Left cardiac atrium (tissue), 4 donors: ENCODE measurements at places on chromosomes 13 and 19. TPM values are rescaled to one million over a fixed set of nuclear protein-coding genes. Genes with fewer than 3 reads are reported as not detected.

TEX29 gene
- total RNA-seq, result not detected

GRCh38 chr19:42114412-42114811 lies 17.8 kb downstream of the POU2F2 start:
- DNase-seq, result no peak

ZNF562 gene
- total RNA-seq, result 21.8 TPM

ZNF416 gene
- 4.6 TPM for total RNA-seq

DNA sequence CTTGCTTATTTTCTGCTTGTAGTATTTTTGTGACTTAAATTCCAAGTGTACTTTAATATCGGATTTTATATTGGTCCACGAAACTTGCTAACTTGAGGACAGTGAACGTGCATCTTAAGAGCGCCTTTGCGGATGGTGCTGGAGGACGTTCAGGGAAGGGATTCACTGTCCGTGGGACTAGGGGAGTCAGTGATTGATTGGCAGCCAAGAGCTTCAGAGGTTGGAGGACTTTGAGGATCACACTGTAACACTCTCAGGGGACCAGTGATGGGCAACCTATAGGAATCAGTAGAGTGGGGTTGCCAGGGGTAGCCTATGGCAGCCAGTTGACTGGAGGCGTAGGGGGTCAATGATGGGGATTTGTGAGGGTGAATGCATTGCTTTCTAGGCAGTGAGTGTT lies 516 bp downstream of the ZNF175 start:
- DNase-seq, result no peak

LRRC4B gene
- 2.9 TPM for total RNA-seq

- DNase-seq, result no peak
Measured at GRCh38 chr13:20706661-20707060, 3.2 kb downstream of the IL17D start.

GRCh38 chr13:41588899-41589298 lies 131.5 kb downstream of the RGCC start:
- no peak for DNase-seq

DNA sequence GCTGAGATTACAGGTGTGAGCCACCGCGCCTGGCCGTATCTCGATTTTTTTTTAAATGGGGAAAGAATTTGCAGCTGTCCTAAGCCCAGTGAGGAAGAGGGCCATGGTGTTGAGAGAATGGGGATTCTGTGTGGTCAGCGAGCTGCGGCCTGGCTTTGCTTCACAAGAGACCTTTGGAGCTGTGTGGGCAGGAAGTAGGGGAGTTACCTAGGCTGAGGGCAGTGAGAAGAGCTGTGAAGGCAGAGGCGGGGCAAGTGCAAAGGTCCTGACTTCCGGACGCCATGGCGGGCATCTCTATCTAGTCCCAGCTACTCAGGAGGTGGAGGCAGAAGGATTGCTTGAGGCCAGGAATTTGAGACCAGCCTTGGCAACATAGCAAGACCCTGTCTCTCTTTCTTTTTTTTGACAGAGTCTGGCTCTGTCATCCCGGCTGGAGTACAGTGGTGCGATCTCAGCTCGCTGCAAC lies 4.9 kb downstream of the AP2A1 start:
- DNase-seq, result no peak

DNA sequence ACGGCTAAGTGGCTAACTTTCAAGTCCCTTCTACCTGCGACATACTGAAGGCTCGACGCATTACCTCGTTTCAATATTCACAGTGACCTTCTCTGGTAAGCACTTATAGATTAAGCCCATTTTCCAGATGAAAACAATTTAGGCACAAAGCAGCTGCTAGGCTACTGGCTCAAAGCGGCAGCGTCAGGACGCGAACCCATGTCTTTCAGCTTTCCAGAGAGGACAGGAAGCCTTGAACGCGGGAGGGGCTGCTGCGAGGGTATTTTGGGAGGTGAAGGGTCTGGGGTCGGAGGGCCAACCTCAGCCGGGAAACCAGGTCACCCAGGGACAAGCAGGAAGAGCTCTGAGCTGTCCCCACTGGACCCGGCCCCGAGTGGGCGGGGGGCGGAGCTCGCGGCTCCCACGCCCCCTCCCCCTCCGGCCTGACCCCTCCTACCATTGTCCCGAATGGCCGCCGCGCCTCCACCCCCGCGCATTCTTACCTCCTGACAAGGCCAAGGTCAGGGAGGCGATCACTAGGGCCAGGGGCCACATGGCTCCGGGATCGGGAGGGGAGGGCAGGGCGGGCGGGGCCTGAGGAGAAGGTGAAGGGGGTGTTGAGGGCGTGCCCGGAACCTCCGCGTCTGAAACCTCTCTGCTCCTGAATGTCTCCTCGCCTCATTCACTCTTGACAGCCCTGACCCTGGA lies at the start of gene KLK13:
Gene KLK13, minus strand, starts transcription at position 559 of the 687 bp plus-strand sequence. Its CDS starts 25 bp downstream, at position 534.
- DNase-seq, result peak; percentile 50

DNA sequence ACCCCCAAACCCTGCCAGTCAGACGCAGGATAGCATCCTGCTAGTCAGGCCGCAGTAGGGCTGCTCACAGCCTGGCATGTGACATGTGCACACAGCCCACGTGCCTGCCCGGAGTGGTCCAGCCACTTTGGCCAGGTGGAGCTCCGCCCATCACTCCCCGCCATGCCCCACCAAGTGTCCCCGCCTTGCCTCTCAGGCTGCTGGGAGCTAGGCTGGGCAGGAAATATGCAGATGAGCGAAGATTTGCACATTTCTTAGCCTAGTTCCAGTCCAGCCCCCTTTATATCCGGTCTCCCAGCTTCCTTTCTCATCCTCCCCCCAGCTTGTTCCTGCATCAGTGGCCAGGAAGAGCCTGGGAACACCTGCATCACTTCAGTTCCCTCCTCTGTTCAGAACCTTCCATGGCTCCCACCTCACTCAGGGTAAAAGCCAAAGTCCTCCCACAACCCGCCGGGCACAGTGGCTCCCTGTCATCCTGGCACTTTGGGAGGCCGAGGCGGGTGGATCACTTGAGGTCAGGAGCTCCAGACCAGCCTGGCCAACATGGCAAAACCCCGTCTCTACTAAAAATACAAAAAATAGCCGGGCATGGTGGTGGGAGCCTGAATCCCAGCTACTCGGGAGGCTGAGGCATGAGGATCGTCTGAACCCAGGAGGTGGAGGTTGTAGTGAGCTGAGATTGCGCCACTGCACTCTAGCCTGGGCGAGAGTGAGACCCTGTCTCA lies 2.3 kb upstream of the DOCK6 start:
- peak; percentile 73 for DNase-seq

DNA sequence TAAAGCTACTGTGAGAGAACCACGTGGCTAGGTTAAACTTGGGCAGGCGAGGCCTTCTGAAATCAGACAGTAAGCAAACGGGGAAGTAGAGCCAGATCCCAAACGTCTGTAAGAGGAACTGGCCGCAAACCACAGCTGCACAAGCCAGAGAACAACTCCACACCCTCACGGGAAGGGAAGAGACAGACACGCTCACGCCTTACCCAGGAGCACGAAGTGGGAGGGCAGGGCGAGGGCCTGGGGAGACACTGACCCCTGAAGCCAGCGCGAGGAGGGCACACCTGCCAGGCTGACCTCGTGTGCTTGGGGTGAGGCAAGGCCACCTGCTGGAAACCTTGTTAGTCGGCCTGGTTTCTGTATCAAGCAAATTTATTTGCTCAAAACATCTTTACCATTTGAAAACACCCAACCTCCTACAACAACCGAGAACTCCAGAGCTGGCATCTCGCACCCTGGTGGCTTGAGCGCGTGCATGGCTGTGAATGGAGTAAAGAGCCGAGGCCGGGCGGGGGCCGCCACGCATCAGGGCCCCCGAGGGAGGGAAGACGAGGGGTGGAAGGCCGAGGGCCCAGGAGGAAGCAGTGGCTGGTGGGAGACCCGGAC lies 7.3 kb downstream of the POLR2E start:
- DNase-seq, result no peak

DNA sequence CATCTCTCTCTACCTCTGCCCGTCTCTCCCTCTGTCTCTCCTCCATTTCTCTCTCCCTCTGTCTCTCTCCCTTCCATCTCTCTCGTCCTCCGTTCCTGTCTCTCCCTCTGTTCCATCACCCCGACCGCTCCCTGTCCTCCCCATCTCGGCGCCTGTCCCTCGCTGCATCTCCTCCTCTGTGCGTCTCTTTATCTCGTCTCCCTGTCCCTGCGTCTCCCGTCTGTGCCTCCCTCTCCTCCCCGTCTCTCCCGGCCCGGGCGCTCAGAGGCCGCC lies 4.6 kb downstream of the GRIN2D start:
- no peak for DNase-seq

SSBP4 gene
- 49.3 TPM for total RNA-seq

GRCh38 chr13:37100731-37101130 lies 4.7 kb downstream of the CSNK1A1L start:
- no peak for DNase-seq

DNA sequence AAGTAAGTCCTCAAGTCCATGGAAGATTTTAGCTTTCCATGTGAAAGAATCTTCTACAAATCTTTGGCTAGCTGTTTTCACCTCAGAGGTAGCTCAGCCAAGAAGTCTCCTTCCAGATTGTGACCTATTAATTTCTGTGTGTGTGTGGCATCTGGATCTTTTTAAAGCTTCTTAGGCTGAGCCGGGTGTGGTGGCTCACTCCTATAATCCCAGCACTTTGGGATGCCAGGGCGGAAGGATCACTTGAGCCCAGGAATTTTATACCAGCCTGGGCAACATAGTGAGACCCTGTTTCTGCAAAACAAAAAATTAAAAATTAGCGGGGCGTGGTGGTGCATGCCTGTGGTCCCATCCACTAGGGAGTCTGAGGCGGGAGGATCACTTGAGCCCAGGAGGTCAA lies 13.4 kb upstream of the SLC44A2 start:
- no peak for DNase-seq

SLITRK6 gene
- 1.0 TPM for total RNA-seq

DNA sequence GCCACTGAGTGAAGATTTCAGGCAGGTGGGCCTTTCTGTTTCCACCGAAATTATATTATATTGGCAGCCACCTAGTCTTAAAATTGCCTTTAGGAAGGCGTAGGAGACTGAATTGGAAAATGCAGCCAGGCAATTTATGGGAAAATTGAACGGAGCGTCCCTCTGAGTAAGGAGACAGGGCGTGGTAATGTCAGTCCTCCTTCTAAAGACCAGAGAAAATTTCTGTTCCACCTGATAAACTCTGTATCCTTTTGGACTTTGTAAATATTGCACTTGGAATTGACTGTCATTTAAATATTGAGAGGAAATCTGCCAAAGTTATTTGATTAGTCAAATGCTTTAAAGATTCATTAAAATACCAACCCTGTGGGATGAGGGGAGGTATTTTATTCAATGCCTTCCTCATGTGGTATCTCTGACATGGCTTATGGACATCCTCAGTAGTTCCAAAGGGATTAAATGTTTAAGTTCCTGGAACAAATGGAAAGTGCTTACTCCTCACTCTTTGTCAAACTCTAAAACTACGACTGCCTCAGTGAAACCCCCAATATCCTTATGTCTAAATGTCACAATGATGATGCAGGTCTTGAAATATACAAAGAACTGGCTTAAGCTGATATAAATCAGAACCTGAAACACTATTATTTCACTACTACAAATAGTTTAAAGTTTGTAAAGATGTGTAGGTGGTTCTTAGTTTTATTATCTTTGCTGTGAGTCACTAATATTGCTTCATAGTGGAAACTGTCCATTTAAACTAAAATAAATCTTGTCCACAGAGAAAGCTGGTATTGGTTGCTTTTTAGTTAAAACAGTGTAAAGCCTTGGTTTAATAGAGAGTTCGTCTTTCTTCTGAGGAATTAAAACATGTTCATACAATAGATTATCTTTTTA lies 203.2 kb downstream of the FGF14 start:
- no peak for DNase-seq

- no peak for DNase-seq
Measured at GRCh38 chr13:43880926-43881325, 1.2 kb downstream of the LACC1 start.
